ENCODE measurements at places on chromosomes 7 and 10. TPM values are rescaled to one million over a fixed set of nuclear protein-coding genes. Genes with fewer than 3 reads are reported as not detected.

GRCh38 chr7:130063036-130063435 is 7.3 kb upstream of the KLHDC10 start:
- no peak for DNase-seq

DNA sequence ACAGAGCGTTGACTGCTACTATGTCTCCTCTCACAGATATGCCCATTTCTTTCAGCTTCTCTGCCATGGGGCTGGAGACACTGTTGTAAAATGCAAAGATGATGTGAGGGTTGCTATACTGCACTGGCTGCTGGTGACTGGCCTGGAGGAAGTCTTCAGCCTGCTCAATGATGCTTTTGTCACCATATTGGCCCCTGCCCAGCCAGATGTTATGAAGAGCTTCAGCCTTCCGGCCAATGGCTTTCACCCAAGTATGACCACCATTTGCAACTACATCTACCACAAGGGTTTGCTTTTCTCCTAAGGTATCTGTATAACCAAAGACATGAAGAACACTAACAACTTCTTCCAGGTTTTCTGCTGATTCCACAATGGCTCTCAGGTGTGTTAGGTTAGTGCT is 1.6 kb downstream of the C7orf25 start:
- no peak for DNase-seq

DNA sequence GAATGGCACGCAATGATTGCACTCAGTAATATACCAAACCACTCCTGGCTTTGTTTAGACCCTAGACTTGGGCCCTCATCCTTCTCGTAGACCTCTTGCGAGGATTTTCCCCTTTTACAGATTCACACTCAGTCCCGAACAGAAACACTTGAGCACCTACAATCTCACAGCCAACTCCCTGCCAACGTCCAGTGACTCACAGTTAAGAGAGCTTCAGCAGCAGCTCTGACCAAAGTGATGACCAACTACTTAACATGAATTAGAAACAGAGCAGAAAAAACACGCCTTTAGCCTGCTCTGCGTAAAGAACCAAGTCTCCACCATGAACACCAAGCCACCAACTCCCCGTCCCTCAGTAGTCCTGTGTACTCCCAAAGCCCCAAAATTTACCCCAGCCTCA is 2.2 kb downstream of the DNAJC30 start:
- DNase-seq = no peak

DNA sequence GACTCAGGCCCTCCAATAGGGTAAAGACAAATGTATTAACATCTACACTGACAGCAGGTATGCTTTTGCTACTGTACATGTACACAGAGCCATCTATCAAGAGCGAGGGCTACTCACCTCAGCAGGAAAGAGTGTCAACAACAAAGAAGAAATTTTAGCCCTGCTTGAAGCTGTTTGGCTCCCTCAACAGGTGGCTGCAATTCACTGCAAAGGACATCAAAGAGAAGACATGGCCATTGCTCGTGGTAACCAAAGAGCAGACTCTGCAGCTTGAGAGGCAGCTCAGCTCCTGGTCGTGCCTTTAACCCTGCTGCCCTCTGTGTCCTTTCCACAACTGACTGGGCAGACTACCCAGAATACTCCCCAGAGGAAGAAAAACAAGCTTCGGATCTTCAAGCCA is 5.1 kb downstream of the AKR1B15 start:
- no peak for DNase-seq

- DNase-seq = no peak
These were observed 1247.1 kb downstream of the GATA3 start for GRCh38 chr10:9301554-9301953.

DNA sequence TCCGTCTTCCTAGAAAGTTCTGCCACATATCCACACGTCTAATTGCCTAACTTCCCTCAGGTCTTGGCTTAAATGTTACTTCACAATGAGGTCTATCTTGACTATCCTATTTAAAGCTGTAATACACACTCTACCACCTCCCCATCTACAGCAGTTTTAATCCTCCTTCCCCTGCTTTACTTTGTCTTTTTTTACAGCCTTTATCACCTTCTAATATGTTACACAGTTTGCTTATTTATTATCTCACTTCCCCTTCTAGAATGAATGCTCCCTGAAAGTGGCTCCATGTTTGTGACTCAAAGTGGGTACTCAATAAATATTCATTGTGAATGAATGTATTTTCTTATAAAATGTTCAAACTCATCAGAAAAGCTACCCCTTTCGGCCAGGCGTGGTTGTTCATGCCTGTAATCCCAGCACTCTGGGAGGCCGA is 13.6 kb upstream of the MICU1 start:
- DNase-seq = no peak

- DNase-seq = no peak
These were observed 205.8 kb upstream of the GRB10 start for GRCh38 chr7:50988465-50988864.

GRCh38 chr7:130289478-130289877 is 3.5 kb upstream of the CPA4 start:
- no peak for DNase-seq

GRCh38 chr7:157570531-157571200 is 233.9 kb downstream of the DNAJB6 start:
- no peak for DNase-seq

- peak; percentile 36 for DNase-seq
These were observed 79.1 kb downstream of the PRTFDC1 start for GRCh38 chr10:24873281-24873683.

FAM237B gene
- total RNA-seq = not detected

NCOA4 gene
- total RNA-seq = 280 TPM

SCD gene
- 2.3 TPM for total RNA-seq

CLRN3 gene
- total RNA-seq = not detected

PDE1C gene
- 158 TPM for total RNA-seq

CPEB3 gene
- 12.2 TPM for total RNA-seq

TET1 gene
- 3.7 TPM for total RNA-seq
